Activated CD8-positive, alpha-beta T cell treated with anti-CD3 and anti-CD28 coated beads, Interleukin-2, amount 10 ng/mL, durations not matched to agents 7 days and 5 days (primary cell): ENCODE measurements at places on chromosomes 7 and 10. TPM values are rescaled to one million over a fixed set of nuclear protein-coding genes. Genes with fewer than 3 reads are reported as not detected.

The DGKB gene
- total RNA-seq = not detected

- H3K4me3 ChIP-seq = no peak overlapping the region
- no peak overlapping the region for H3K27ac ChIP-seq
- DNase-seq = no peak
- H3K27me3 ChIP-seq = peaks cover 12% of the 10 kb centered on the region
- no peaks in the 10 kb centered on the region for H3K36me3 ChIP-seq
- H3K4me1 ChIP-seq = peaks cover 5% of the 10 kb centered on the region
Observed at GRCh38 chr7:149785983-149786382, 12.6 kb upstream of the ZNF467 start.

The TMEM273 gene
- total RNA-seq = 25.6 TPM

The SEMA3D gene
- not detected for total RNA-seq

GRCh38 chr7:24972991-24973390 is 7.0 kb downstream of the OSBPL3 start:
- H3K4me1 ChIP-seq = peaks cover 79% of the 10 kb centered on the region
- H3K36me3 ChIP-seq = peaks cover 49% of the 10 kb centered on the region

The PRPS1L1 gene
- total RNA-seq = not detected

GRCh38 chr10:43057831-43058340 is 19.0 kb upstream of the RET start:
- no peak overlapping the region for H3K4me3 ChIP-seq
- DNase-seq = no peak
- H3K27me3 ChIP-seq = peaks cover 6% of the 10 kb centered on the region
- no peak overlapping the region for H3K27ac ChIP-seq
- H3K36me3 ChIP-seq = no peaks in the 10 kb centered on the region

GRCh38 chr7:80362677-80363076 is 149.2 kb downstream of the GNAT3 start:
- H3K27me3 ChIP-seq = no peaks in the 10 kb centered on the region
- no peaks in the 10 kb centered on the region for H3K4me1 ChIP-seq
- H3K27ac ChIP-seq = no peak overlapping the region
- no peak overlapping the region for H3K4me3 ChIP-seq
- DNase-seq = no peak
